ENCODE measurements at places on chromosomes 13 and 19. TPM values are rescaled to one million over a fixed set of nuclear protein-coding genes. Genes with fewer than 3 reads are reported as not detected.

Gene EGLN2
- 58.6 TPM for total RNA-seq

Gene SCEL
- 0.07 TPM for total RNA-seq

Gene ELSPBP1
- total RNA-seq, result not detected

Gene FSD1
- total RNA-seq, result 20.1 TPM

Gene LGALS7B
- total RNA-seq, result 2.4 TPM

Gene YJU2
- total RNA-seq, result 26.9 TPM
